Hypothalamus (tissue), 51 donors: ENCODE measurements at places on chromosomes 4 and X.

- peak; percentile 0 for DNase-seq
Observed at GRCh38 chrX:55450259-55450658, 1.7 kb upstream of the MAGEH1 start.

- no peak for DNase-seq
Observed at GRCh38 chr4:138925495-138925894, 90.1 kb upstream of the NOCT start.

GRCh38 chr4:139279760-139280620 is at the start of gene MGARP:
Gene MGARP, minus strand, starts transcription at chr4:139280225. Its CDS starts 67 bp downstream, at chr4:139280158.
- DNase-seq = peak; percentile 30

- DNase-seq = no peak
Observed at GRCh38 chrX:134025986-134026545, 40.7 kb upstream of the GPC3 start.

DNA sequence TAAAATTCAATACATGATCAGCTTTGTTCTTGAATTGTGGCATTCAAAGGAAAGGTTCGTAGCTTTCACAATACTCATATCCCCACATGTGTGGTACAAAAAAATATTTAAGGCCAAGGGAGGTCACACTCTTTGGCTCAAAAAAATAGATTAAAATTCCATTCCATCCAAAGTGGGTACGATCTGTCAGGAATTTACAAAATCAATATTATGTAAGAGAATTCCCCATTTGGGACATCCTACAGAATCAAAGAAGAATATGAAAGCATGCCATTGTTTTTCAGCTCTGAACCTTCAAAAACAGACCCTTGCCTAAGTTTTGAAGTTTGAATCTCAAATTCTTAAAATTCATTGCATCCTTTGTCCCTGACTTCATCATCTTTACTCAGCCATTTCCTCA is 85.8 kb downstream of the MID1 start:
- no peak for DNase-seq

DNA sequence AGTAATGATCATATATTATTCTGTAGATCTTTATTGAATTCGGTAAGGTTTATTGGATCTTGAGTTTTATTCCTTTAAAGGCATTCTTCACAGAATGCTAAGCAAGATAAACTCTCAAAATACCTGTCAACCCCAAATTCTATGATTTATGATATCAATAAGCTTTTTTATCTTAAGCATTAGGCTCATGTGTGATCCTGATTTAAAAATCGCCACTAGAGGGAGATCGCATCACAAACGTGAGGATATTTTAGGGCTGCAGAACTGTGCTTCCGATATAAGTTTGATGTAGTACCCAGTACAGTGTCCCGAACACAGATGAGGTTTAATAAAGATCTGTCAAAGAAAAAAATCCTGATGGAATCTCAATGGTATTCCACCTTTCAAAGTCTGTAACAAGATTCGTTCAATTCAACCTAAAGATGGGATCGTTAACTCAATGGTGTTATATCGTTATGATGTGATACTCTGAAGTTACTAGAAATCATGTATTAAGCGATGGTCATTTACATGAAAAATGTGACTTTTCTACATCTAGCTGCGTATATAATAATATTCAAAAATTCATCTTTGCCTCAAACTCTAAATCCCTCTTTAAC is 169.0 kb downstream of the CORIN start:
- no peak for DNase-seq

GRCh38 chrX:24659646-24660045 is 12.5 kb upstream of the PCYT1B start:
- no peak for DNase-seq

DNA sequence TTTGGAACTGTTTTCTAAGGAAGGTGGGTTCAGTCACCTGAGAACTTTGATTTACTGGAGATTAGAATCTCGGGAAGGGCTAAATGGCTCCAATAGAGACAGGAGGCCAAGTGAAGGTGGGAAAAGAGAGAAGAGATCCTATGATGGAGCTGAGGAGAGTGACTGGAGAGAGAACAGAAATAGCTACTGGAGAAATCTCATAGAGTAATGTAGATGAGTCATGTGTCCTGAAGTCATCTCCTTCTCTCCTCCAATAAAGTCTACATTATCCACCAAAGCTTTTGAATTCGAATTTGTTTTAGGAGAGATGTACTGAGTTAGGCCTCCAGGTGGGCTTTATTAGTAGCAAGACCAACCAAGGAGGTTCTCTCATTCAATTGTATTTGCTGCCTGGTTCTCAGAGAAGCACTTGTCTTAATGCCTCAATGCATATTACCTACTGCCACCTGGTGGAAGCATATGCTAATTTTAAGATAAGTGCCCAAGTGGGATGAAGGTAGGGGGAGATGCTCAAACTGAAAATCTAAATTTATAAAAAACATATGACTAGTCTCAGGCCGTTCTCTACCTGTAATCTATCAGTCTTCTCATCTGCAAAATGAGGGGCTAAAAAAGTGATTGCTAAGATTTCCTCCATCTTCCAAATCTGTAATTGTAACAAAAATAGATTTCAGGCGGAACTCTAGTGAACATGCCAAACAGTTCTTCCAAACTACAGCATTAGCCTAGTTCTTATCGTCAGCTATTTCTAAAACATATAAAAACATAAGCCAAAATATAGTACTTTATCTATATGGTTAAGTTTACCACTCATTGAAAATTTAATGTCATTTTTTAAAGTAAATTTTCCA is 24.4 kb downstream of the TXK start:
- DNase-seq = no peak

GRCh38 chrX:97398030-97398551 is 514.4 kb downstream of the RPA4 start:
- DNase-seq = no peak

DNA sequence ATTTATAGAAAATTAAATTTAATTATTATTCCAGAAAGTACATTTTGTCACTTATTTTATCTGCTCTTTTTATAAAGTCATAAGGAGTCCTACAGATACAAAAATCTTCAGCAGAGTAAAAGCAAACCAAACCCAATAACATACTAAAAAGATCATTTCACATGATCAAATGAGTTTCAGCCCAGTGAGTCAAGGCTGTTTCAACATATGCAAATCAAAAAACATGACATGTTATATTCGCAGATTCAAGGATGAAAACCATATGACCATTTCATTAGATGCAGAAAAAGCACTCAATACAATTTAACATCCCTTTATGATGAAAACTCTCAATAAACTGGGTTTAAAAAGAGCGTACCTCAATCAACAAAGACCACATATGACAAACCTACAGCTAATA is 214.3 kb downstream of the FAT4 start:
- no peak for DNase-seq

GRCh38 chrX:144335402-144335801 is 451.5 kb downstream of the UBE2NL start:
- DNase-seq = no peak

GRCh38 chrX:19947612-19948011 is 43.2 kb downstream of the BCLAF3 start:
- no peak for DNase-seq

GRCh38 chr4:14193601-14194000 is 566.1 kb upstream of the BOD1L1 start:
- no peak for DNase-seq

DNA sequence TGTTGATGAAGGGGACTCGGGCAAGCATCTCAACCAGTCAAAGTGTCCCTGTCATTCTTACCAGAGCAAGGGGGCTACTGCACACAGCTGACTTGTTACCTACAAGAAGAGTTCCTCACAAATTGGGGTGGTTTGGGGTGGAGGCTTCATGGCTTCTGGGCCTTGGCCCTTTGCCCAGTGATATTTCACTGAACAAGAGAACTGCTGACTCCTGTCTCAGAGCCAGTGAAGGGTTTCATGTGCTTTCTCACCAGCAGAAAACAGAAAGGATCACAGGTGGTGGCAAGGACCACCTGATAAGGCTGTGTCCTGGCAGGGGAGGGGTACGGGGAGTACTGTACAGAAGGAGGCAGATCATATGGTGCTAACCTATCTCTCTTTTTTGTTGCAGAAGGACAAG is 53.5 kb downstream of the DLG3 start:
- DNase-seq = no peak

DNA sequence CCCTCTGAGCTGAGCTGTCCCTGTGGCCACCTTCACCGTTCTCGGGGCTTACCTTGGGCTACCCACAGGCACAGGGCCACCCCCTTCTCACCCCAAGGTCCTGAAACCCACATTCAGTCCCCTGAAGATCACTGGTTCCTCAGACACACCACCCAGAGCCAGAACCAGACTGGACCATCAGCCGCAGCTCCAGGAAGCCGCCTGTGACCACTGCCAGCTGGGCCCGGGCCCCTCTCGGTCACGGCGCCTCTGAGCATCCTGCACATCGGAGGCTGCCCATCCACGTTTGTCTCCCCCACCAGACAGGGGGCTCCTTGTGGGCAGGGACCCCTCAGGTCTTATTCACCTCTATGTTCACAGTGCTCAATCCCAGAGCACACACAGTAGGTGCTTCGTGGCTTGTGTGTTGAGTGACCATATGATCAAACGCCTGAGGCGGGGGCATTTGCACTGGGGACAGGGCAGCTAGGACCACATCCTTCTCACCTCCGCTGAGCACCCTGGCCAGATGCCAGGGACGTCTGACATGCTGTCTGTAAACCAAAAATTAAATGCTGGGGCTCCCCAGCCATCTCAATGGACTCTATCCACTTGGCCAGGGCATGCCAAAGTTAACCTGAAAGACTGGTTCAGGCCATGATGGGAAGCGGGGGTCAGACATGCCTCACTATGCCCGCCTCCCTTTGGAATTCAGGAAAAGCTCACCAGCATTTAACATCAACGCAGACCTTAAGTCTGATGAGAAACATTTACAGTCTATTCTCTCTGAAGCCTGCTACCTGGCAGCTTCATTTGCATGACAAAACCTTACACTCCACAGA is 109.4 kb upstream of the AFAP1 start:
- DNase-seq = no peak

GRCh38 chr4:166014411-166014810 is 141.4 kb downstream of the TLL1 start:
- DNase-seq = no peak

GRCh38 chr4:174292473-174292872 is 8.8 kb downstream of the CEP44 start:
- no peak for DNase-seq

GRCh38 chr4:162839814-162840213 is 326.9 kb downstream of the NAF1 start:
- no peak for DNase-seq

GRCh38 chr4:53782458-53782845 is 191.2 kb upstream of the LNX1 start:
- DNase-seq = no peak

DNA sequence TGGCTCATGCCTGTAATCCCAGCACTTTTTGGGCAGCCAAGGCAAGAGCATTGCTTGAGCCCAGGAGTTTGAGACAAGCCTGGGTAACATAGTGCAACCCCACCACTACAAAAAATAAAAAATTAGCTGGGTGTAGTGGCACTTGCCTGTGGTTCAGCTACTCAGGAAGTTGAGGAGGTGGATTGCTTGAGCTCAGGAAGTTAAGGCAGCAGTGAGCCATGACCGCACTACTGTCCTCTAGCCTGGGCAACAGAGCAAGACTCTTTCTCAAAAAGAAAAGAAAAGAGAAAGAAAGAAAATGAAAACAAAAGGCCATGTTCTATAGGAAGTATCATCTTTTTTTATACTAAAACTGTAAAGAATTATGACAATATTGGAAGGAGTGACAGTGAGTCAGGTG is 38.5 kb downstream of the NEK1 start:
- no peak for DNase-seq

- DNase-seq = no peak
Observed at GRCh38 chrX:33086886-33087285, 124.5 kb downstream of the DMD start.

DNA sequence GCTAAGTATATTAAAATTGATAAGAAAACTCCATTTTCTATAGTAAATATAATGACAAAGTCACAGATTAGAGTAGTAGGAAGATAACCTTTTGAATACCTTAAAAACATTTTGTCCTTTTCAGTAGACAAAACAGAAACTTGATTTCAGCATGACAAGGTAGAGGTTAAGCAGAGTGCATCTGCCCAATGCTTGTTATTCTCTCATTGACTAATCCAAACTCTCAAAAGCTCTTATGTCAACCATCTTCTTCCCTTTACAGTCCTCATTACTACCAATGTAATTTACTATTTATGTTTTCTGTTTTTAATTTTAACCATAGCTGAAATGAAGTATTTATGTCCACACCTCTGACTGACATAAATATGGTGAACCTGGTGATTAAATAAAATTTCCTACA is 11.1 kb downstream of the NIPAL1 start:
- DNase-seq = no peak

DNA sequence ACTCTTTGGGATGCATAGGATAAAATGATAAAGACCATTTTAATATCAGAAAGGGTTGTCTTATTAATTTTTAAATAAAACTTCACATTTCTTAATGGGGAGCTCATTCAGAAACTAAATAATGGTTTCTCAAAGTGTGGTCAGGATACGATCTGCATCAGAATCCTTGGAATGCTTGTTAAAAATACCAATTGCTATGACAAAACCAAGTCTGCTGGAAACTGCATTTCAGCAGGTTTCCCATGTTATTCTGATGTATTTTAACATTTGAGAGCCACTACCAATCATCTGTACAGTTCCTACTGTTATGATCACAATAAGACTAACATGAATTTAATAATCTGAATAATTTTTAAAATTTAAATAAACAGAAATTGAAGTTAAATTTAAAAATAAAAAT is 115.1 kb downstream of the SOWAHB start:
- no peak for DNase-seq

DNA sequence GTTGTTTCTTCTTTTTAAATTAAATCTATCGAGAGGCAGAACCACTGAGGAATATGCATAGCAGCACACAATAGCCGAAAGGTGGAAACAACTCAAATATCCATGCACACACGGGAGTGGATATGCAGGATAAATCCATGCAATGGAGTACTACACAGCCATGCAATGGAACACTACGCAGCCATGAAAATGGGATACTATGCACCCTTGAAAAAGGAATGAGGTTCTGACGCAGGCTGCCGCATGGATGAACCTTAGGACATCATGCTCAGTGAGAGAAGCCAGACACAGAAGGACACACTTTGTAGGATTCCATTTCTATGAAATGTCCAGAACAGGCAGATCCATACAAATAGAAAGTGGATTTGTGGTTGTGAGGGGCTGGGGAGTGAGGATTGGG is 18.4 kb upstream of the P2RY8 start:
- DNase-seq = no peak

DNA sequence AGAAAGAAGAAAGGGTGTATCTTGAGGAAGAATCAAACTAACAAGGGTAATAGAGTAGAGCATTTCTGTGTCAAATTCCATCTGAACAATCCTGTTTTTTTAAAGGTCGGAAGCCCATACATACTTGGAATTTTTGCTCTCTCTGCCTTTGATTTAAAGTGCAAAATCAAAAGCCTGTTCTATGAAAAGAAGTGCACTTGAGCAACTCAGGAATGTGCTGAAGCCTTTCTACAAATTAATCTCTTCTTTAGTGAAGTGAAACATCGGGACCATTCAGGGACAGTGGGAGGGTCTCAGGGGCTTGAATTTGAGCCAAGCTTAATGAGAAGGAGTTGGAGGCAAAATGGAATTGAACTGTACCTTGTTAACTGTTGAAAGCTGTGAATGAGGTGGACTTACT is 1008.5 kb upstream of the LCORL start:
- DNase-seq = no peak

- no peak for DNase-seq
Observed at GRCh38 chrX:1212532-1212931, at the start of gene CRLF2. Gene CRLF2, minus strand, starts transcription at chrX:1212649. Its CDS starts 15 bp downstream, at chrX:1212634.

- no peak for DNase-seq
Observed at GRCh38 chr4:78584863-78585547, 33.4 kb downstream of the ANXA3 start.

- DNase-seq = no peak
Observed at GRCh38 chrX:41711021-41711667, 12.8 kb upstream of the GPR82 start.

GRCh38 chrX:16870095-16870861 is at the start of gene RBBP7:
Gene RBBP7, minus strand, starts transcription at chrX:16870362. Its CDS starts 309 bp downstream, at chrX:16870053.
- DNase-seq = peak; percentile 64
